ENCODE measurements at places on chromosomes 16 and 17. TPM values are rescaled to one million over a fixed set of nuclear protein-coding genes. Genes with fewer than 3 reads are reported as not detected.

Gene ABCC11
- not detected for total RNA-seq

Gene CDK3
- total RNA-seq = not detected

Gene BBS2
- 47.8 TPM for total RNA-seq

- DNase-seq = no peak
These were observed 49.7 kb downstream of the ZNRF1 start for GRCh38 chr16:75048530-75048929.

DNA sequence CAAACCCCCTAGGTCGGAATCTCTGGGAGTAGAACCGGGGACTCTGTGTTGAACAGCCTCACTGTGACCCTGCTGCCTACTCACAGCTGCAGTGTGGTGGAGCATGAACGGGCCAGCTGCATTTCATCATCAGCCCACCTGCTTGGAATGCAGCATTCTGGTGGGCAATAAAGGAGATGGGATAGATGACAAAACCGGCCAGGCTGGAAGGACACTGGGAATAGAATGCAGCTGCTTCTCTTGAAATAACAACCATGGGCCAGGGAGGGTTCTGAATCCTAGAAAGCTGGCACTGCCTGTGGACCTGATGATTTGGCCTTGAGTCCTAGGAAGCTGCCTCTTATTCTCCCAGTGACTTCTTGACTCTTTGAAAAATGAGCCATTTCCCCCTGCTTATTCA lies 23.5 kb downstream of the CFAP97D1 start:
- DNase-seq = no peak

GRCh38 chr17:21143695-21144094 lies 16.9 kb downstream of the DHRS7B start:
- no peak for DNase-seq

DNA sequence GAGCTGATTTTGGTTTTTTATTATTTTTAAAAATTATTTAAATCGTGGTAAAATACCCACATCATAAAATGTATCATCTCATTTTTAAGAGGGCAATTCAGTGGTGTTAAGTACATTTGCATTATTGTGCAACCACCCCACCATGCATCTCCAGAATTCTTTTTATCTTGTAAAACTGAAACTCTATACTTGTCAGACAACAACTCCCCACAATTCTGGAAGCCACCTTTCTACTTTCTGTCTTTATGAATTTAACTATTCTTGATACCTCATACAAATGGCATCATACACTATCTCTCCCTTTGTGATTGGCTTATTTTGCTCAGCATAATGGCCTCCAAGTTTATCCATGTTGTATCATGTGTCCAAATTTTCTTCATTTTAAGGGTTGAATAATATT lies 97.9 kb downstream of the HS3ST3B1 start:
- DNase-seq = no peak

DNA sequence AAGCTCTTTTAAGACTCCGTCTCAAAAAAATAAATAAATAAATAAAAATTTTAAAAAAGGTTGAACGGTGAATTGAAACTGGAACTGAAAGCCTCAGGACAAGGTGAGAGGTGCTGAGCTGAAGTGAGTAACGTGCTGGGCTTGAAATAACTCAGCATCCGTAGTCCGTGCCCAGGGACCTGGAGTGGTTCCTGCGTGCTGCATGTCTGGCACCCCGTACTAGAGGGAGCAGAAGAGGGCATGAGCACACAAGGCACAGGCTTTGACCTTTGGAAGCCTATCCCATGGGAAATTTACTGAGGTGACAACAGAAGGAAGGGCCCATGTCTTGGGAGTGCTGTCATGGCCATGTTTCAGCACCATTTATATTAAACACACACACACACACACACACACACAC lies 4.5 kb upstream of the MEIOB start:
- DNase-seq = no peak

- peak; percentile 98 for DNase-seq
These were observed at the start of the genes KARS1 and TERF2IP for GRCh38 chr16:75647492-75648264. TSS of gene KARS1 (minus strand) at chr16:75647665. CDS start at chr16:75647639, 26 bp downstream. TSS of gene TERF2IP (plus strand) at chr16:75647773. CDS start at chr16:75647883, 110 bp downstream.

- no peak for DNase-seq
These were observed 111.3 kb downstream of the BANP start for GRCh38 chr16:88062341-88063210.

DNA sequence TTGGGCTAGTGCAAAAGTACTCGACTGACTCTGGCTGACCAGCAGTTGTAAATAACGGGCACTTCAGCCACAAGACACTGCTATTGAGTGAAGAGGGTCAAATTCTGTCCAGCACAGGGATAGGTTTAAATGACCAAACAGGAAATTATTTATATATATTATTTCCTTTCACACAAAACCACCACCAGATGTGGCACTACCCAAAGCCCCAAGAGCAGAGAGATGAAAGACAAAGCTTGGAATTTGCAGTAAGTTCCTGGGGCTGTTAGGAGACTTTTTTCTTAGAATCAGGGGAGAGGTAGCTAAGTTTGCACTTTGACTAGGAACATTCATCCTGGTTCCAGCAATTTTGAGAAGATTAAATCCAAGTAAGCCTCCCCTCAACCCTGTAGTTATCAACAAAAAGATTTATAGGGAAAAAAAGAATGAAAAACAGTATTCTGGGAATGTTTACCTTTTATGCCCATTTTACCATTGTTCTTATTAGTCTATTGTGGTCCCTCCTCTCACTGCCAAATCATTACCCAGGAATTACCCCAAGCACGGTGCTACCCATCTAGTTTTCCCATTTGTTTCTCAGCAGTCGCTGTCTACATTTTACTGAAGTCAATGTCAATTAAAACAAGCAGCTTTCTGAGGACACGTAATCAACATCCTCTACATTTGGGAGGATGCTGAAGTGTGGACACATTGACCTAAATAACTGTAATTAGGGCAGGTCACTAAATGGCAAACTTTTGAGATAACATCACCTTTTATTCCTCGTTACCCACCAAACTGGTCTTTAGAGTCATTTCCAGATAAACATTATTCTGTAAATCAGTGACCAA lies 43.5 kb downstream of the GRB7 start:
- DNase-seq = no peak

Measured in esophagus muscularis mucosa (tissue), 4 donors.